ENCODE measurements at places on chromosomes 3 and 15. TPM values are rescaled to one million over a fixed set of nuclear protein-coding genes. Genes with fewer than 3 reads are reported as not detected.

The CD80 gene
- not detected for total RNA-seq

DNA sequence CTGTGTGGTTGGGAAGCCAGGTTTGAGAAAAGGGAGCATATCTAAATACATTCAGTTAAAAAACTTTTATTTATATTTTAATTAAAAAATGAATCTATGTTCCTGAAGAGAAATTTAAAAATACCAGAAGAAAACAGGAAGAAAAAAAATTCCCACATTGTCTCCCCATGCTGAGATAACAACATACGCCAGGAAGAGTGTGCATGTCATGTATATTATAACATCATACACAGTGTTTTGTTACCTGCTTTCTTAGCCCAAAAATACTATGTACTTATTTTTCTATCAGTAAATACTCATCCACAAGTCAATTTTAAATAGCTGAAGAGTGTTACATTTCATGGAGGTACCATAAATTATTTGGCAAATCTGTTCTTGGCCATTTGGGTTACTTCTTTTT is 18.5 kb downstream of the USP13 start:
- no peak for DNase-seq

- no peak for DNase-seq
These were observed 156.7 kb downstream of the KLF13 start for GRCh38 chr15:31483053-31483985.

The IMPG2 gene
- 8.7 TPM for total RNA-seq

The ZDHHC19 gene
- total RNA-seq = 2.3 TPM

The MME gene
- 2.1 TPM for total RNA-seq

The BNC1 gene
- 0.37 TPM for total RNA-seq

- no peak for DNase-seq
These were observed 107.3 kb upstream of the LIPC start for GRCh38 chr15:58324533-58324932.

The CASR gene
- 0.08 TPM for total RNA-seq

- no peak for DNase-seq
These were observed 63.4 kb upstream of the FOXP1 start for GRCh38 chr3:71646971-71647370.

DNA sequence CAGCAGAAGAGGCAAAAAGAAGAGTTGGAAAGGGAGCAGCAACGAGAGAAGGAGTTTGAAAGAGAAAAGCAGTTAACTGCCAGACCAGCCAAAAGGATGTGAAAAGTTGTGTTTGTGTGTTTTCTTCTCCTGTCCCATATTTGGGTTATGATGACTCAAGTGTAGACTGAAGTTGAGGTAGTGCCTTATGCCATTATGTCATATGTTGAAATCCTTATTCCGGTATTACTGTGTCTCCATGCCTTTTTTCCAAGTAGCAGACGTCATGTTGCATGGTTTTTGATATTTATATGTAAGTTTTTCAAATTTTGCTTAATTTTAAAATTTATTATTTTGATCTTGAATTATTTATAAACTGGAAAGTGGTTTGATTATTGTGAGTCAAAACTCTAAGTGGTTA is 19.2 kb downstream of the BLOC1S6 start:
- DNase-seq = no peak

- no peak for DNase-seq
These were observed 62.9 kb upstream of the ULK4 start for GRCh38 chr3:42024591-42025351.

The HIGD2B gene
- total RNA-seq = not detected

- no peak for DNase-seq
These were observed 41.5 kb downstream of the TNK2 start for GRCh38 chr3:195866686-195867511.

DNA sequence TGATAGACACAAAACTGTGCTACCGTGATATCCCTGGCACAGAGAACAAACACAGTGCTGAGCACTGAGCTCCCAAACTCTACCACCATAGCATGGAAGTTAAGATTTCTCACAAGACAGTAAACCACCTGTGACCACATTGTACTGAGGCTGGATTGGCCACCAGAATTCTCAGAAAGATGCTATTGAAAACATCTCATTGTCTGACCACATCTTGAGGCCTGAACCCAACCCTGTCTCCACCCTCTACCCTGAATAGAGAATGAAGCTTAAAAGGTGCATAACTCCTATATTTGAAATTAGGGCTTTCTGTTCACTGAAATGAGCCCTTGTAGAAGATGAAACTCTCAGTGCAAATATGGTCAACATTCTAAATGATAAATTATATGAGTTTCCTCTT is 281.3 kb upstream of the NPAP1 start:
- no peak for DNase-seq

The EOGT gene
- total RNA-seq = 16.1 TPM

DNA sequence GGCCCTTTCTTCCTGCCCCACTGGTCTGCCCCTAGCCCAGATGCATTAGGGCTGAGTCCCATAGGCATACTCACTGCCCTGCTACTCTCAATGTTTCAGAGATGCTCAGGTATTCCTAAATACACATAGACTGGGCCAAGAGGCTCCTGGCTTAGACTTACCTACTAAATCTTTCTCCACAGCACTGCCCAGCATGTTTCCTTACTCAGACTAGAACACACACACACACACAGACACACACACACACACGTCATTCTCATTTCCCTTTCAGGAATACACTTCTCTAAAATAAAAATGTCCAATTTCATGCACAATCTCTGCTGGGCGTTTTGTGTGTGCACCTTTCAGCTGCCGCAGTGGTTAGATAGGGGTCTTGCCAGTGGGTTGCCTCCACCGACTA is 175.7 kb downstream of the FAM43A start:
- DNase-seq = no peak

- DNase-seq = no peak
These were observed 145.7 kb upstream of the NR2E3 start for GRCh38 chr15:71664622-71665021.

- DNase-seq = no peak
These were observed 380.8 kb upstream of the NDN start for GRCh38 chr15:24067733-24068501.
